ENCODE measurements at places on chromosomes 3 and 15. TPM values are rescaled to one million over a fixed set of nuclear protein-coding genes. Genes with fewer than 3 reads are reported as not detected.
A peak's percentile ranks its signal among the peaks of the same experiment; 100 is the strongest.

GRCh38 chr3:20836801-20837200, 650.8 kb upstream of the SGO1 start:
- DNase-seq, result no peak

DNA sequence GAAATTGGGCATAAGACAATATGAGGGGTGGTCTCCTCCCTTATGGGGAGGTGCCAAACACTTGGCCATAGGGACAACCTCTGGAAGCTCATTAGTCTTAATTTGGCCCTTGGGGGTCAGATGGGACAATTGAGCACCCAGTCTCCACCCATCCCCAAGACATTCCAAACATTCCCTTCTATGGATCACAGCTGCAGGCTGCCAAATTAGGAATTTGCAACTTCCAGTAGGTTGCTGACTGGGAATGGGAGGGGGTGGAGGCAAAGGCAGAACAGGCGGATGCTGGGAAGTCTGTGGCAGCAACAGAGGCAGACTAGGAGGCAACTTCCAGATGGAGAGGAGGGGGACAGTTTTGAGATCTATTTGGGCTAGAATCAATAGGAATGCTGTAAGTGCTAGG, 1.4 kb upstream of the PDHB start:
- DNase-seq, result no peak

- no peak for DNase-seq
Observed at GRCh38 chr3:57556459-57557084, 498 bp downstream of the PDE12 start.

GCNT3 gene
- total RNA-seq, result not detected

DNA sequence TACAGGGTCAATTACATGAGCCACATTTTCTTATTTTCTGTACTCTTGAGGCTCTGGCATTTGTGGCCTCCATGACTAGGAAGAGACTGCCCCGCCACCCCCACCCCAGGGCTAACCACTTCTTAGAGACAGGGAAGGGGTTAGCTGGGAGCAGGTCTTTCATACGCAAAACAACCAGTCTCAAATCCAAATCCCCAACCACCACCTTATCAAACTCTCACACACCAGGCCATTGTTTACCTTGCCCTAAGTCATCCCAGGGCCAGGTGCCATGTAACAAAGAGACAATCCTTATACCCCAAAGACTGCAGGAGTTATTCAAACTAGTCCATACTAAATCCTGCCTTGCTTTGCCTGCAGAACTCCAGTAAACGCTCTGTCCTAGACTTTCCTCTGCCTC, 77.8 kb downstream of the B3GNT5 start:
- DNase-seq, result no peak

DNA sequence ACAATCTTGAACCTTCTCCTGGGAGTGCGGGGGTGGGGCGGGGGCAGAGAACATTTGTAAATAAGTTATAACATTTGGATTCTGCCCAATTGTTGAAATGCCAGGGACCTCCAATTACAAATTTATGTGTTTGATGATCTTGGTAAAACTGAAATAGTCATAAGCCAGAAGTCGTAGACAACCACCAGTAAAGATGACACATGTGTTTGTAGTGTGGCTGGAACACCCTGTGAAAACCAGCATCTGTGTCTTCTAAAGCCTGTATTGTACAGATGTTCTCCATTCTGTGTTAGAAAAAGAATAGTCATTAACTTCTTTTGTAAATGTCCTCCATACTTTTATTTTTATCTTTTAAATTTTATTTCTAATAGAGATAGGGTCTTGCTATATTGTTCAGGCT, 61.8 kb downstream of the ARIH1 start:
- no peak for DNase-seq

DNA sequence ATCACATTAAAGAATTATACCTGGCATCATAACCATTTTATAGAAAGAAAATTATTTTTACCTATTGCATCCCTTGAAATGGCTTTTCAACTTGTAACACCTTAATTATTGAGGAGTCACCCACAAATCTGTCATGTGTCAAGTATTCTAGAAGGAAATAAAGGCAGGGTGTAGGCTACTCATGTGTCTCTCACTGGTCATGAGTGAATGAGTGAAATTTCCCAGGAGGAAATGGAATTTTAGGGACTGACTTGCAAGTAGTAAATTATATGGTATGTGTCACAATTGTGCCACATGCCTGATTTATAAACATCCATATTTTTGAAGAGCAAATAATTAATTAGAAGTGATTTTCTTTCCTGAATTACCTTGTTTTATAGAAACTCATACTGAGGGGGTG, 310.5 kb upstream of the ADAMTS9 start:
- DNase-seq, result no peak

GRCh38 chr3:135084405-135084804, 289.3 kb downstream of the EPHB1 start:
- DNase-seq, result no peak

EHHADH gene
- total RNA-seq, result 3.4 TPM

GRCh38 chr15:34613301-34613700, 29.9 kb upstream of the GOLGA8B start:
- DNase-seq, result no peak

XIRP1 gene
- 1.1 TPM for total RNA-seq

GRCh38 chr3:3200632-3201212, 21.2 kb upstream of the CRBN start:
- DNase-seq, result peak; percentile 68

TRPM1 gene
- not detected for total RNA-seq

- DNase-seq, result no peak
Observed at GRCh38 chr3:150765949-150766720, 3.2 kb upstream of the SIAH2 start.

TICRR gene
- 2.9 TPM for total RNA-seq

FBLN2 gene
- 132 TPM for total RNA-seq

- no peak for DNase-seq
Observed at GRCh38 chr3:64361962-64362735, 136.9 kb upstream of the PRICKLE2 start.

DNA sequence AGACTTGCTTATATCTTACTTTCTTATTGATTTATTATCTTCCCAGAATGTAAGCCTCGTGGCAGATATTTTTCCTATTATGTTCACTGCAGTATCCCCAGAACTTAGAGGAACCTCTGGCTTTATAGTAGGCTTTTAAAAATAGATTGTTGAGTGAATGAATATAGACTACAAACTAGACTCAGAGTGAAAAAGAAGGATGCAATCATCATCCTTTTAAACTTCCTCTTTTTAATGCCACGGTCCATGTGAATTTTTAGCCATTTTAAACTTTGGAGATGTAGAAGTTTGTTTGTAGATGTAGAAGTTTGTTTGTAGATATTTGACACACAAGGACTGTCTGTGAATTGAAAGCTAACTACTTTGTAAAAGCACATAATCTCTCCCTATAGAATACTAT, 7.2 kb upstream of the P2RY12 start:
- DNase-seq, result no peak

DNA sequence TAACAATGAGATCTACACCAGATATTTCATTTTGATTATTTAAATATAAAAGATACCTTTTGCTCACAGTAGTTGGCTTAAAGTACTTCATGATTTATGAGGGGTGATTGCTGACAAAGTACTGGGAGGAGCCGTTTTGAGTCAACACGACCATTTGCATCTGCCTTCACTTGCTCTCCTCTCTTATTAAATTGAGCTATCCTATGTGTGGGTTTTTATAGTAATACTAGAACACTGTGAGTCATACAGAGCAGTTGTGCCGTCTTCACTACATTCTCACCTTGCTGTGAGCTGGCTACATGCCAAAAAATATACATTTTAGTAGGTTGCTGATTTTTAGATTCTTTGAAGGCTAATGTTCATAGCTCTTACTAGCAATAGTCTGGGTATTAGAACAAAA, 161.2 kb downstream of the ALCAM start:
- no peak for DNase-seq

DNA sequence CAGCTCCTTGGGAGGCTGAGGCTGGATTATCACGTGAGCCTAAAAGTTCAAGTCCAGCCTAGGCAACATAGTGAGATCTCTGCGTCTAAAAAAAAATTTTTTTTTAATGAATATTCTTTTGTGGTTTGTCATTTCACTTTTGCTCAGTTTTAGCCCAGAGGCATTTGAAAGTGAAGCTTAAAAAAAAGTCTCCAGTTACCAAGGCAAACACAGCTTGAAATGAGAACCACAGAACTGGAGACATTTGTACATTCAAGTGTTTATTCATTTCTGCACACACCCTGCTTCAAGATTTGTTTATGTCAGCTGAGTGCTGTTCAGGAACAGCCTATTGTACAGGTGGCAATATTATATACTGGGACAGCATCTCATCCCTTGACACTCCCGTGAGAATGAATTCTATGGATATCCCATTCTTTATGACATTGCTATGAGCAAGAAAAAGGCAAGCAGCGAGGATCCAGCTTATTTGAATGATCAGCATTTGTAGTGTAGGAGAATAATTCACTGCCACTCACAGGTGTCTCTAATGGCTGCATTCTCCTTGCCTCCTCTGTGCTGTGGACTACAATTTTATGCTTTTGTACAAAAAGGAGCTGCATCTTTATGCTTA, 444.8 kb upstream of the GRM7 start:
- DNase-seq, result no peak

Data from urinary bladder (tissue), 4 donors.